ENCODE measurements at places on chromosomes 16 and 17. TPM values are rescaled to one million over a fixed set of nuclear protein-coding genes. Genes with fewer than 3 reads are reported as not detected.

Gene CACNA1G
- 0.11 TPM for total RNA-seq

DNA sequence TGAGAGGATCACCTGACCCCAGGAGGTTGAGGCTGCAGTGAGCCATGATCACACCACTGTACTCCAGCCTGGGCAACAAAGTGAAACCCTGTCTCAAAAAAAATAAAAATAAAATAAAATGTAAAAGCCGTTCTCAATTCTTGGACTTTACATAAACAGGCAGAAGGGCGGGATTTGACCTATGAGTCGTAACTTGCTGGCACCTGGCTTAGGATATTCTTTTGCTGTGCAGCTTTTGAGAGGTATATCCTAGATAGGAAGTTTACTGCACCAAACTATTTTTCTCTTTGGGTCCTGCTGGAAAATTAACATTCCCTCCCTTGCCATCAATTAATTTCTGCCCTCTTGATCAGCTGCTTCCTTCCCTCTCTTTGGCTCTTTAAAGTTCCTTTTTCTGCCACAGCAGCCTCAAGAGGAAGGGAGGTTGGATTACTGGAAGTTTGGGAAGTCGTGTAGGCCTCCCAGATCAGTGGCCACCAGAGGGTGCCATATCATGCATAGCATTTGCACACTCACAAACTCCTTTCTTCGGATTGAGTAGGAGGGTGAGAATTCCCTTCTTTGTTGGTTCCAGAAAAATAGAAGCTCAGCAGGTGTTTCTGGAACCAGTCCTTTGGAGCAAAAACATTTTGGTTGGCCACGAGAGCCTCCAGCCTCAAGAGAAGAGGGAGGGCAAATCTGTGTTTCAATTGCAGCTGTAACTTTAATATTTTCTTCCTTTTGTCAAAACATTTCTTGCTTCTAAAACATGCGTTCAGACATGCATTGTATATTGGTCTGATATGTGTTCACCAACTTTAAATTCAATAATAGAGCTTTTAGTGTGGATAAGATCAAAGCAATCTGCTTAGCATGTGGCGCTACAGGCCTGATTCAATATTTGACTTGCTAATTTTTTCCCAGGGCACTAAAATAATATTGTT lies 147.3 kb downstream of the CCDC182 start:
- DNase-seq, result peak; percentile 49
- H3K36me3 ChIP-seq, result no peaks in the 10 kb centered on the region
- no peak overlapping the region for H3K27ac ChIP-seq
- H3K4me1 ChIP-seq, result peaks cover 8% of the 10 kb centered on the region
- H3K27me3 ChIP-seq, result no peaks in the 10 kb centered on the region

DNA sequence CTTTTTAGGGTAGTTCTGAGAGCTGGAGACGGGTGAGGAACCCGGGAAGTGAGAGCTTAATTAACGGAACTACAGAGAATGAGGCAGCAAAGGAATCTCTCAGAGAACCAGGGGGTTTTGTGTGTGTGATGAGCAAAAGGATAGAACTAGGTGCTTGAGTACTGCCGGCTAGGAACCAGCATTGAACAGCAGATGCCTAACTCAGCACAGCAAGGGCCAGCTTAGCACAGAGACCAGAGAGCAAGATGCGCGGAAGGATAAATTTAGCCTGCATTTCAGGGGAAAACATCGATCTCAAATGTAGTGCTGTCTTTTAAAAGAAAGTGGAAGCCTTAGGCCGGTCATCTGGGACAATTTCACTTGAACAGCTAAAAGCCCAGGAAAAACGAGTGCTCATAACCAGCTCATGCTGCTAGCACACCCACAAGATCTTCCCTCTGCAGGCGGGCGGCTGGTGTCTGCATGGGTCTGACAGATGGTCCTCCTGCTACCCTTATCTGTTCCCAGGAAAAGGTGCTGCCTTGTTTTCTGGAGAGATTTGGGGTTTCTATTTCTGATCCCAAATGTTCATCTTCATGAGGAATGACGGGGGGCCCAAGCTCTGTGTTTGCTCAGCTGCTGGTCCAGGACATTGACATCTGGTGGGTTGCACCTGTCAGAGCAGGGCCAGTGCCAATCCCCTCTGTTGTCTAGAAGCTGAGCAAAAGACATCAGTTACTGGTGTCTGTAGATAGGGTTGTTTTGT lies 103.9 kb downstream of the SOCS1 start:
- peaks cover 5% of the 10 kb centered on the region for H3K4me1 ChIP-seq
- no peak for DNase-seq
- no peaks in the 10 kb centered on the region for H3K27me3 ChIP-seq

Gene KRT12
- total RNA-seq, result not detected

DNA sequence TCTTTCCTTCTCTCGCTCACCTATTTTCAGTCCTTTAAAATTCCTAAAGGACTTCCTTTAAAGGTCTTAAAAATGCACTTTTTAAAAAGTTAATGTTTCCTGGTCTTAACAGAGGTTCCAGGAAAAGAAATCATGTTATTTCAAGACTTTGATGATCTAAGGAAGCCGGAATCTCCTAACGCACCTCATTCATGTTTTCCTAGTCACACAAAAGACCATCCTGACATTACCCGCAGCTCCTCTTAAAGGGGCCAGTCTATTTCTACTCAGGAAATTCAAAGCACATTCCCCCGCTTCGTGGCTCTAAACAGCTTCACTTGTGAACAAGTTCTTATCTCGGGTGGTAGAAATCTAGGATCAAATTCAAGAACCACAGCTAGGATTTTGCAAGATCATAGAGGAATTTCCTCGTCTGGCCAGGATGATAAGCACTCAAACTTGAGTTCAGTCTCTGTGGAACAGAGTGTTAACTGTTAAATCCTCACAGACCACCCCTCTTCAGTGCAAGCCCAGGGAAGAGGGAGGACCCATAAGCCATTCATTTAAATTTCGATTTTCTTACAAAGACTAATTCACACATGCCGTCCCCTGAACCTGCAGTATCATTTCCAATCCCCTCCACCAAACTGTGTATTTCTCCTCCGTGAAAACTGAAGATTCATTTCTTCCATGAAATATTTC lies 137.1 kb upstream of the AXIN2 start:
- peak overlapping the region; percentile 36 for H3K27ac ChIP-seq
- no peak for DNase-seq
- H3K27me3 ChIP-seq, result no peaks in the 10 kb centered on the region
- no peaks in the 10 kb centered on the region for H3K4me1 ChIP-seq

Gene TOM1L1
- 64.1 TPM for total RNA-seq

Gene CACNA1H
- 6.4 TPM for total RNA-seq

Gene CMTR2
- total RNA-seq, result 19.0 TPM

All from upper lobe of left lung (tissue), 6 donors.